G401 (cell line): ENCODE measurements at places on chromosomes 7 and 10. TPM values are rescaled to one million over a fixed set of nuclear protein-coding genes. Genes with fewer than 3 reads are reported as not detected.

DNA sequence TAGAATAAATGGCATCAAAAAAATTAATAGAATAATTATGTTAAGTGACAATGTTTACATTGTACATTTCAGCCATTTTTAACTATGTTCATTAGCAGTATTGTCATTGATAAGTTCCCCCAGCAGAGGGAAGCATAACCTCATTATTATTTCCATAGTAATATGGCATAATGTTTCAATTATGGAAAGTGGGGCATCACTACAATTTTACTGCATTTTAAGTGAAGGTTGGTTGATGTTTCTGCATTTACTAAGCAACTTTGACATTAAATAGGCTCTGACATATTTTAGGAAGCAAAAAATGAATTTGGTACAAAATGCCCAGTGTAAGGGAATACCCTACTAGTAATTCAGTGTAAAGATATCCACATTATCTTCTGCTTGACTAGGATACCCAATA, 218.3 kb downstream of the SEMA3A start:
- peak; percentile 26 for DNase-seq

The KCNIP2 gene
- total RNA-seq, result not detected in 2 replicates

GRCh38 chr10:130470973-130471372, 334.8 kb downstream of the GLRX3 start:
- DNase-seq, result no peak

DNA sequence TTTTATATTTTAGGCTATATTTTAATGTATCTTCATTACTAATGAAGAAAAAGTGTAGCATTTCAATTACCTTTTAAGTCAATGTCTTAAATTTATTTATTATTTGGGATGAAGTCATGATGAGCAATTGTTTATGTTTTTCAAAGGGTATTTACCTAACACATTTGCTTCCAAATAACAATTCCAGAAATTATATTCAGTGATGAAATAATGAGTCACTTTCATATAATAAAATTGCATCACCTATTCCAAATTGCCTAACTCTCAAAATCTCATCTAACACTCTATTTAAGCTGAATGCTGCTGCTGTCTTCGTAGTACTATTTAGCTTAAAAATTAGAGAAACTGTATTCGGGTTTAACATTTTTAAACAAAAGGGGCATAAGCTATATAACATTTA, 97.7 kb downstream of the PRKG1 start:
- DNase-seq, result no peak

- peak; percentile 67 for DNase-seq
Measured at GRCh38 chr10:132173185-132173584, 13.6 kb upstream of the DPYSL4 start.

- no peak for DNase-seq
Measured at GRCh38 chr10:101444058-101444898, 90.3 kb downstream of the BTRC start.

DNA sequence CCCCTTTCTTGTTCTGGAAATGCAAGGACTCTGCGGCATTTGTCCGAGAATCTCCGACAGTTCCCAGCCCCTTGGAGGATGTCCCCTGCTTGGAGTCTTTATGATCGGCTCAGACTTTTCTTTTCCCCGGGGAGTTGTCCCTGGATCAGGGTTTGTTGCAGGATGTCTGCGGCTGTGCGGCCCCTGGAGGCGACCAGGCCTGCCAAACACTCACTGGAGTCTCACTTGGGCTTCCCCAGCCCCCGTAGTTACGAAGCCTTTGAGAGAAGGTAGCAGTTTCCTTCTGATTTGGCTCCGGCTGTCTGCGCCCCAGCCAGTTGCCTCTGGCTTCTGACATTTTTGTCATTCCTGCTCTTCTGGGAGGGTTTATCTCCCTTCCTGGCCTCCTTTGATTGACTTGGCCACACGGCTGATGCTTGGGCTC, 16.1 kb downstream of the COL26A1 start:
- DNase-seq, result no peak

DNA sequence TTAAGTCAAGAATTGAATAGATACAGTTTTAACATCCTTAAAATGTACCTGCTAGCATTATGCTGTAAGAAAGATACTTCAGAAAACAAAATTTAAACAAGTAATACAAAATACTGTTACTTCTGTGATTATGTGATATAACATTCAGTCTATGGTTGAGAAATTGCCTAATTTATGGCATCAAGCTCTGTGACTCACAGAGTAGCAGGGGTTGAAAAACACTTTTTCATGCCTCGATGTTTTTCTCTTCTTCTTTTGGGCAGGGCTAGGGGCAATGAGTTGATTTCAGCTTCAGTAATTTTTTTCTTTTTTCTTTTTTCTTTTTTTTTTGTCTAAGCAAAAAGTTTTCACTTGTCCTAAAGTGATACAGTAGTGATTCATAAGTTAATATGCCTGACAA, 209.2 kb downstream of the MBL2 start:
- DNase-seq, result no peak

- DNase-seq, result no peak
Measured at GRCh38 chr10:61964059-61964709, 62.7 kb downstream of the ARID5B start.

DNA sequence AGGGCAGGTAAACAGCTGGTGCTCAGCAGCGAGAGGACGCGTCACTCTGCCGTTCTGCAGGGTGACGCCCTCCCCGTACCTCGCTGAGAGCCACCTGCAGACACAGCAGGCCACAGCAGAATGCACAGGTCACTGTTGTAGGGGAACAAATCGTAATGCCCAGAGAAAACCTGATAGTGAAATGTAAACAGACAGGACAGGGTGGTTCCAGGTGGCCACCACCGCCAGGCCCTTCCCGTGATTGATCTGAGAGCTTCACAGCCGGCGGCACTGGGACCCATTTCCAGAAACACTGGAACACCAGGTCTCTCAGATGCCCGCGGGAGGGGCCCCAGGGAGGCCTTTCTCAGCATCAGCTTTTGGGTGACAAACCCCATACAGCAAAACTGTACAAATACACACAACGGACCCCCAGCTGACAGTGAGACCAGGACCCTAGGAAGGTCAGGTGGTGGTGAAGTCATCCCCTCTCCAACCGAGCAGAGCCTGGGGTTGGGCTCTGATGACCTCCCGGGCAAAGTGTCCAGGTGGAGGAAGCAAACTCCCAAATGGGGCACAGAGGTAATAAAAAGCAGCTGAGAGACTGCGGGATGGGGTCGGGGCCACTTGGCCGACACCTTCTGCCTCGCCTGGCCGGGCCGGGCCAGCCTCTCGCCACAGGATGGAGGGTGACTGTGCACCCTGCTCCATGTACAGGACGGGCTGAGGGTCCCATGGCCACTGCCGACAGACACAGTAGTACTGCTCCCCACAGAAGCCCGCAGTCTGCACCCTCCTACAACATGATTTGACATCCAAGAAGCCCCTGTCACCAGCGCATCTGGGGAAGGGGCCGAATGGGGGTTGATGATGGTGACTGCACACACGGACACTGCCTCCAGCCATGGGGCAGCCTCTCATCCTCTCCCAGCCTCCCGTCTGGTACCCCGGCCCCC, 4.6 kb downstream of the BHLHA15 start:
- no peak for DNase-seq

The KCP gene
- 2.8 and 4.7 TPM in 2 replicates for total RNA-seq
